ENCODE measurements at places on chromosomes 7 and 10.

DNA sequence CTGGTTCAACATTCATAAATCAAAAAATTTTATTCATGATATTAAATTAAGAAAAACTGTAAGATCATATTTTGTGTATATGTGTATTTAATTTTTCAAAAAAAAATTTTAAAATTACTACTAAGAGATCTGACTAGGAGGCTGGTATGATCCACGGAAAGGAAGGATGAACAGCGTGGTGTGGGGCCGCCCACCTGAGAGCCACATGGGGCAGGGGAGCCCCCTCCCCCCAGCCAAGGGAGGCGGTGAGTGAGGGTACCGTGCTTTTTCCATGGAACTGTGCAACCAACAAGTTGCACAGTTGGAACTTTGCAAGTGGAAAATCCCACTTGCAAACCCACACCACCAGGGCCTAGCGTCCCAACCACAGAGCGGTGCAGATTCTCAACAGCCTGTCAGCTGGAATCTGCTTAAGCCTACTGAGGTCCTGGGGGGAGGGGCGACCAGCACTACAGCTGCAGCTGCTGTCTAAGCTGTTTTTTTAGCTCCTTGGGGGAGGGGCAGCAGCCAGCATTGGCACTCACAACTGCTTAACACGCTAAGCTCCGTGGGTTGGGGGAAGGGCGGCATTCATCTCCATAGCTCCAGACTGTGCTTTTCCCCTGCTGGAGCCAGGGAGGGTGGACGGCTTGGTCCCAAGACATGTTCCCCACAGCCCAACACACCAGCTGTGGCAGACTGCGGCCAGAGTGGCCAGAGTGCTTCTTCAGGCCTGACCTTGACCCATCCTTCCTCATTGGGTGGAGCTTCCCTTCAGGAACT lies 94.2 kb upstream of the IGFBP3 start:
- no peak for DNase-seq

DNA sequence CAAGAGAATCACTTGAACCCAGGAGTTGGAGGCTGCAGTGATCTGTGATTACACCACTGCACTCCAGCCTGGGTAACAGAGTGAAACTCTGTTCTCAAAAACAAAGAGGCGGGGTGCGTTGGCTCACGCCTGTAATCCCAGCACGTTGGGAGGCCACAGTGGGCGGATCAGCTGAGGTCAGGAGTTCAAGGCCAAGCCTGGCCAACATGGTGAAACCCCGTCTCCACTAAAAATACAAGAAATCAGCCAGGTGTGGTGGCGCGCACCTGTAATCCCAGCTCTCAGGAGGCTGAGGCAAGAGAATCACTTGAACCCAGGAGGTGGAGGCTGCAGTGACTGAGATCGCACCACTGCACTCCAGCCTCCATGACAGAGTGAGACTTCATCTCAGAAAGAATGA lies 42.4 kb upstream of the NCAPG2 start:
- DNase-seq = no peak

- DNase-seq = no peak
Observed at GRCh38 chr7:44772440-44772839, 23.8 kb downstream of the ZMIZ2 start.

GRCh38 chr7:132553031-132553430 lies 23.2 kb downstream of the PLXNA4 start:
- no peak for DNase-seq

- DNase-seq = no peak
Observed at GRCh38 chr7:55046582-55047342, 27.9 kb downstream of the EGFR start.

- DNase-seq = no peak
Observed at GRCh38 chr7:22109761-22110160, 164.1 kb upstream of the CDCA7L start.

DNA sequence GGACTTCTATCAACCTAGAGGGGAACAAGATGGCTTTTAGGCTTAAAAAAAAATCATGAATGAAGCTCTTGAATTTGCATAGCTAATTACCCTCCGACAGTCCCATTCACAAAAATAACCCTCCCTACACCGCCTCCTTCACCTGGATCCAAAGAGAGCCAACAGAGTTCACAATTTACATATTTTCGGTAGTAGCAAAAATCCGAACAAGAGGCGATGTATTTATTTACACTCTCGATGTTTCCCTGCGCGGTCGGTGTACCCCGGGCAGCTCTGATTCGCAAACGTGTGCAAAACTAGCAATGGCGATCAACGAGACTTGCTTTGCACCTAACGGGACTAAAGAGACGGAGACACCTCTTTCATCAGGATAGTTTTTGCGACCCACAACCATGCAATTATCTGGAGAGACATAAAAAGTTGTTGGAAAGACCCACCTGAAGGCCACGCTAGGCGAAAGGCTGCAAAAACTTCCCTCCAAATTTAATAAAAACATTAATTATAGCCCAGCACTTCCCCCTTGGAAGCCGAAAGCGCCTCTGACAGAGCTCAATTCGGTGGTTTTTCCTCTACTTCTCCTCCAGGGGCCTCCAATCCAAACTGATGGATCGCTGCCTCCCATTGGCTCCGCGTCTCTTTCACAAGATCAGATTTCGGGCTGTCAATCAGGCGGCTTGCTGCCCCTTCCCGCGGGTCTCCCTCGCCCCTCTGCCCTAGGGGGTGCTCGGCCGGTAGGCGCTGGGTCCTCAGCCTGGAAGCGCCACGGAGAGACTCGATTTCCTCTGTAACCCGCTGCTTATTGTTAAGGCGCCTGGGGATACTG lies at the start of gene ETV1:
Gene ETV1, minus strand, starts transcription at position 541 of the 823 bp plus-strand sequence. CDS start 614 bp downstream, outside the sequence.
- DNase-seq = no peak
